ENCODE measurements at places on chromosomes 5 and 9.

DNA sequence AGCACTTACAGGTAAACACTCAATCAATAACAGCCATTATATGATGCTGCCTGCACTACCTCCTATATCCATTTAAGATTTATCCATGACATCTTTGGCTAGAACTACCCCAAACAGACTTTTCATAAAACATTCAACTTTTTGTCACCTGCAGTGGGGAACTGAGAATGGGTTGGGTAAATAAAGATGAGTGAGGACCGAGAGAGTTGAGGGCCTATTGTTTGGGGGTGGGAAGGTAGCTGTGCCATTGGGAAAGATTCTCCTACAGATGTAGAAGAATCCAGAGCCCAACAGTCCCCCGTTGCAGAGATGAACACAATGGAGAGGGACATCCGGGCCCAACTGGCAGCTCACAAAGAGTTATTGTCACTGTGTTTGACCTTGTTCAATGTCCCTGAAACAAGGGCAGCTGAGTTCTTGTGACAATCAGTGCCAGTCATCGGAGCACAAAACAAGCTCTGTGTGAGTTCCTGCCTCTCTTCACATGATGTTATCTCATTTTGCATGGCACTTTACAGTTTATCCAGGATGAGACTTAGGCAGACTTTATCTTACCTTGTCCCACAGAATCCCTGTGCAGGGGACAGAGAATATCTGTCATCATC is 11.5 kb upstream of the SLC31A2 start:
- DNase-seq = no peak

DNA sequence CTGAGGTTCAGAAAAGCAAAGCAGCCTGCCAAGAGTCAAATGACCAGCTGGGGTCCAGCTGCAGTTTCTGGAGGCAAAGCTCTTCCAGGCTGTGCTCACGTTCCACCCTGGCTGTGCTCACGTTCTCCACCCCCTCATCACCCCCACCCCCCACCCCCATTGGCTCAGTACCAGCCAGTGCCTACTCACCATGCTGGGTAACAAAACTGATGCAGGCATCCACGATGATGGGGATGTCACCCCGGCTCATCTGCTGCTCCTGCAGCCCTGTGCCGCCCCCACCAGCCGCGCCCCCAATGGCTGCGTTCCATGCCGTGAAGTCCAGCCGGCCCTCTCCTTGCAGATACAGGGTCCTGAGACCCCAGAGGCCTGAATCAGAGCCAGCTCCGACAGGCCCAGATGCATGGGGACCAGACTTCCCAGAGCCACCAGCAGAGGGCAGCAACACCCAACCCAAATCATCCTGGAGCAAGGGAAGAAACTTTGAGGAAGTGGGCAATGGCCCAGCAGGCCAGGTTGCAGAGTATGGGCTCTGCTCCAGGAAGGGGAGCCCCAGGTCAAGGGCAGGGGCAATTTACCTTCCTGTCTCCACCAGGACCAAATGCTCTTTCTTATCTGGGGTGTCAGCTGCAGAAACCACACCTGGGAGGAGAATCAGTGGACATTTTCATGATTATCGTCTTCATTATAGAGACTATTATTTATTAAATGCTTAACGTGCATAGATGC is 13.7 kb upstream of the FCHSD1 start:
- peak; percentile 73 for DNase-seq

GRCh38 chr5:146947181-146947941 is 68.8 kb upstream of the PPP2R2B start:
- DNase-seq = peak; percentile 39

DNA sequence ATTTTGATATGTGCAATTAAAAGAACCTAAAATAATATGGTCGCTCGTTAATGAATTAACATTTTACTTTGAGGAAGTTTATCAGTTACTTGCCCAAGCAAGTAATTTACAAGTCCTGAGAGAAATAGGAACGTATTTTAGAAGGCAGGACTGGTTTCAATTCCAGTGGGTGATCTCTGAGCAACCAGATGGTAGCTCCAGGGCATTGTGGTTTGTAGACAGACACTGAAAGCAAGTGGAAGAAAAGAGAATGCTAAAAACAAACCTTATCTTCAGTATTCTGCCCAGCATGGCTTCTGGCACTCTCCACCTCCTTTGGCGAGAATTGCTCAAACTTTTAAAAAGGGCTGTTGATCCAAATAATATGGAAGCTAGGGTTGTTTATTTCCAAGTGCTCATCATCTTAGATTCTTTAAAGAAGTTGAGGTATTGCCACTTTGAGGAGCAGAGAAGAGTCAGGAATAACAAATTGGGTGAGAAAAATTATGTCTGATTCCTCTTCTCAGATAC is 31.8 kb upstream of the ERAP2 start:
- no peak for DNase-seq

- no peak for DNase-seq
Observed at GRCh38 chr5:88502179-88503040, 233.8 kb upstream of the TMEM161B start.

DNA sequence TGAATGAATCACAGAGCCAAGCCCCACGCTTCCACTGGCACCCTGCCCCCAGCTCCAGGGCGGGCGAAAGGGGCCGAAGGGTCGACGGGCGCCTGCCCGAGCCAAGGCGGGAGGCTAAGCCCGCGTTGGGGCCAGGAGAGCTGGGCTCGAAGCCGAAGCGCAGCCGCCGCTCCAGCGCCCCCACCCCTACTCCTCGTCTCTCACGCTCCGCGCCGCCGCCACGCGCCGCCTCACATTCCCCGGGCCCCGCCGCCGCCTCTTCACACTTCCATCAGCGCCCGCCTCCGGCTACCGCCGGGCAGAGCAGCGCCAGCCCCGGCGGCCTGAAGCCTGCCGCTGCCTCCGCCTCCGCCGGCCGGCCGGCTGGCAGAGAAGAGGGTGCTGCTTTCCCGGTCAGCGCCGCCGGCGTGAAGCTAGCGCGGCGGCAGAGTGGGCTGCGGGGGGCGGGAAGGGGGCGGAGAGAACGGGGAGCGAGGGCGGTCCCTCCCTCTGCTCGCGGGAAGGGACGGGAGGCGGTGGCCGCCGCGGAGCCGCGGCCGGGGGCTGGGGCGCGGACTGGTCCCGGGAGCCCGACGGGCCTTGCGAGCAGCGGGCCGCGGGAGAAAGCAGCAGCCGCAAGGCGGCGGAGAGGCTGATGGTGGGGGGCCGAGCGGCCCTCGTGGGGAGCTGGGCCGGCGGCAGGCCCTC is at the start of gene HOMER1:
Gene HOMER1, minus strand, starts transcription at position 431 of the 687 bp plus-strand sequence. CDS start 1,360 bp downstream, outside the sequence.
- peak; percentile 92 for DNase-seq

DNA sequence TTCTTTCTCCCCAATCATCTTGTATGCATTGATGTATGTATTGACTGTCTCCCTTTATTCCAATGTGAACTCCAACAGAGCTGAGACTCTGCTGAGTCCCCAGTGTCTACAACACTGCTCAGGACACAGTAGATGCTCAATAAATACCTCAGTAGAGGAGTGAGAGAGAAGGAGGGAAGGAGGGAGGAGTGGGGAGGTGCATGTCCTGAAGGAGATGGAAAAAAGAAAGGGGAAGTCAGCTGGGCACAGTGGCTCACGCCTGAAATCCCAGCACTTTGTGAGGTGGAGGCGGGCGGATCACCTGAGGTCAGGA is 2.9 kb upstream of the PHF2 start:
- DNase-seq = no peak

GRCh38 chr5:61768692-61769281 is 436.7 kb downstream of the ZSWIM6 start:
- DNase-seq = peak; percentile 69

DNA sequence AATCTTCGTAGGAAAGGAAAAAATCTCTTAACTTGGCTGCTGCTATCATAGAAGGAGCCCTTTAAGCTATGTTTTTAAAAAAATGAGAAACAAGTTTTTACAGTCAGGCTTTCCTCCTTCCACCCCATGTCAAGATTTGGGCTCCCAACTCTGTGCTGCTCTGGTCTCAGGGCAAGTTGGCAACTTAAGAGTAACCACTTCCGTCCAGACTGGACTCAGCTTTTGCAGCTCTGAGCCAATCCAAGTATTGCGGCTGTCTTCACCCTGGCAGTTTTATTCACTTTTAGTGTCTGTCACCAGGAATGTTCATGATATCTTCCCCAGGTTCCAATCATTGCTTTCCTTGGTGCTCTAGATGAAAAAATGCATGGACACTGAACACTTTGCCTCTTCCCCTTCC is 115.9 kb upstream of the GAS1 start:
- no peak for DNase-seq

DNA sequence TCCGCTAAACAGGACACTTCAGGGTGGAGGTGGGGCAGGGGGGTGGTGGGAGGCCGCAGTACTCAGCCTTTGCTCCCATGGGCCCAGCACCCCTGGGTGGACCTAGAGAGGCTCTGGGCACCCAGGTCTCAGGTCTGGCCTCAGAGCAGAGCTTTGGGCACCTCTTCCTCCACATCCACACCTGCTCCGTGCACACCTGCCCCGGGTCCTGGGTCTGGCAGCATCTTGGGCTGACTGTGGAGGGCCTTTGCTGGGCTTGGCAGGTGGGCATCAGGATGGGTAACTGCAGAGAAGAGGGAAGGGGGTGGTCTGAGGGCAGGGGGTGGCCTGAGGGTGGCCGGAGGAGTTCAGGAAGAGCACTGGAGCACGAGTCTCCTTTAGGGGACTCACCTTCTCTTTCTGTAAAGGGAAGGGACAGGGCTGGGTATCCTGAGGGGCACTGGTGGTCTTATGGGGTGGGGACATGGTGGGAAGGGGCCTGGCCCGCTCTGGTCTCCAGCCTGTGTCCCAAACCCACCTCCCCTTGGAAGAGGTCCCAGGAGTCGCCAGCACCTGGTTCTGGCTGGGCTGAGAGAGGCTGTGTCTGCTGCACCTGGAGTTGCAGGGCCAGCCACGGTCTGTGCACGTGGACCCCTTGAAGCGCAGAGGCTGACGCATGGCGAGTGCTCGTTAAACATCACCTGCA is 106.7 kb upstream of the IER5L start:
- DNase-seq = no peak

DNA sequence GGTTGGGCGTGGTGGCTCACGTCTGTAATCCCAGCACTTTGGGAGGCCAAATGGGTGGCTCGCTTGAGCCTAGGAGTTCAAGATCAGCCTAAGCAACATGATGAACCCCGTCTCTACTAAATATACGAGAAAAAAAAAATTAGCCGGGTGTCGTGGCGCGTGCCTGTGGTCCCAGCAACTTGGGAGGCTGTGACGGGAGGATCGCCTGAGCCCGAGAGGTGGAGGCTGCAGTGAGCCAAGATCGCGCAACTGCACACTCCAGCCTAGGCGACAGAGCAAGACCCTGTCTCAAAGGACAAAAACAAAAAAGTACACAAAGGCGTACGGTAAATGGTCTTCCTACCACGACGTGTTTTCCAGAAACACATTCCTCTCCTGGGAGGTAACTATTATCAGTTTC is 538 bp upstream of the BDP1 start:
- no peak for DNase-seq

DNA sequence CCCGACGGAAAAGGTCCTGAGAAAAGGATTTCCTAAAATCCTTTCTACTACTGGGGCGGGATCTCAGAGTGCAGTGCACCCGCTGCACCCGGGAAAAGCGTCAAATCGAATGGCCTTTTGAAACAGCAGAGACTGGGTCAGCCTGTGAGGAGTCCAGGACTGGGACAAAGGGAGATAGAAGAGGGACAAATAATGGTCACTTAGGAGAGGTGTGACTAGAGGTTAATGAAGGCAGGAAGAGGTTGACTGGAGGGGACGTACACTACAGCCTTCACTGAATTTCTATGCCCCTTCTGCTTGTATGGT is 1.5 kb downstream of the PLPPR1 start:
- peak; percentile 24 for DNase-seq

- DNase-seq = no peak
Observed at GRCh38 chr9:124973807-124974206, 32.9 kb upstream of the GOLGA1 start.

DNA sequence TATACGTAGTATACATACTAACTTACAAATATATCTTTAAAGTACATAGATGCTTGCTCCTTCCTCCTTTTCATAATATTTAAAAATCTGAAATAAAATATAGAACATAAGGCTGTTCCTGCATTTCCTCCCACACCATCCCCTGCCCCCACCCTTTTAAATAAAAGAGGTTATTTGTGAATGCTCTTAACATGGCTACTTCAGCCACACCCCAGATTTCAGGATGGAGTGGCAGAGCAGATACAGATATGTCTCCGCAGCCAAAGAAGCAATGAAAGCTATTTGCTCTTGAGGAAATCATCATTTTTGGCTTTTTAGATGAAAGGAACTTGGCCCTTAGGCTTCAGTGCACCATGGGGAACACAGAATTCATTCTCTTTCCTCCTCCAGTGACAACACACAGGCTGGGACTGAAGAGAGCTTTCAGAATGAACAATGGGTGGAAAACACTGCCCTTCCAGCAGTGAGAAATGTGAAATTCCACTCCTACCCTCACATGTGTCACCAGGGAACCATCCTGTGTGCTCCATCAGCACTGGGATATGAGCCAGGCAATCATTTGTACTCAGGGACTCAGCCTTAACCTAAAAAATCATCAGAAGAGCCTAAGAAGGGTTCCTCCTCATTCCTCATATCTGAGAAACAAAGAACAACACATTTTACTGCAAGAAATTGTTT is 134.3 kb downstream of the PPP2R2B start:
- peak; percentile 34 for DNase-seq

GRCh38 chr5:55344392-55344992 is 36.7 kb downstream of the MTREX start:
- peak; percentile 33 for DNase-seq

- no peak for DNase-seq
Observed at GRCh38 chr5:170168002-170168401, 62.3 kb downstream of the FOXI1 start.

DNA sequence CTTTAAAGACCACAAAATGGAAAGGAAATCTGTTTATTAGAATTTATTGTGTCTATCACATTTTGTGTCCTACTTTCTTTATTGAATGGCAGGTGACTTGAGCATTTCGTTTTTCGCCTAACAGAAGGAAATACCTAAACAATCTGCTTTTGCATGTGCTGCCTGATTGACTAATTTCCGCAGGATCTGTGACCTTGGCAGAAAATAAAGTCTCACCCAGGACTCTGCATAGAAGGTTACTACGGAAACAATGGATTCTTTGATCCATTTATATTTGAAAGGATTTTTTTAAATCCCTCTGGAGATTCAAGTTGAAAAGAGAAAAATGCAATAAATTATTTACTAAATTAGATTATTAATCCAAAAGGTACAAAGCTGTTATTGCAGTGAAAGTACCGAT is 61.0 kb upstream of the CAST start:
- DNase-seq = no peak

DNA sequence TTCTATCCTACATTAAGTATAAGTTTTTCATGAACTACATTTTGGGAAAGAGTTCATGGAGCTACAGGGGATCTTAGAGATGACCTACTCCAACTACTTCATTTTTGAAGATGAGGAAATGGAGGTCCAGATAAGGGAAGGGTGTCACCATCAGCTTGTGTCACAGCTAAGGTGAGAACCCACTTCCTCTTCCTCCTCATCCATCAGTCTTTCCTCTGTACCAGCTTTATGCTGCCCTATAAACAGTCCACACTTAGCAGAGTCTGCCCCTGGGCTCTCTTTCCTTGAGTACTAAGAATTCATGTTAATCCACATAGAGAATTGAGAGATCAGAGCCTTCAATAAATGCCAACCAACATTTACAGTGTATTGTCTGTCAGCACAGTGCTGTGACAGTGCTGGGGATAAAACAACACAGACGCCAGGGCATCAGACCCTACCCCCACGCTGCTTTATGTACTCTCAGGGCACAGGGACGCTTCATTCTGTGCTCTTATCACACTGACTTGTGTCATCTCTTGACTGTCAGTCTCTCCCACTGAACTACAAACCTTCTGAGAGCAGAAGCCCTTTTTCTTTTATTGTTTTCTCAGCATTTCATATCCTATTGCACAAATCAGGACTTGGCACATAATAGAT is 22.1 kb downstream of the ADRB2 start:
- no peak for DNase-seq

Data from neural progenitor cell (in vitro differentiated cells).